Hematopoietic multipotent progenitor cell treated with erythropoietin and hydrocortisone succinate and interleukin-3 and kit ligand, for 17 days (in vitro differentiated cells): ENCODE measurements at places on chromosomes 3 and 15.

DNA sequence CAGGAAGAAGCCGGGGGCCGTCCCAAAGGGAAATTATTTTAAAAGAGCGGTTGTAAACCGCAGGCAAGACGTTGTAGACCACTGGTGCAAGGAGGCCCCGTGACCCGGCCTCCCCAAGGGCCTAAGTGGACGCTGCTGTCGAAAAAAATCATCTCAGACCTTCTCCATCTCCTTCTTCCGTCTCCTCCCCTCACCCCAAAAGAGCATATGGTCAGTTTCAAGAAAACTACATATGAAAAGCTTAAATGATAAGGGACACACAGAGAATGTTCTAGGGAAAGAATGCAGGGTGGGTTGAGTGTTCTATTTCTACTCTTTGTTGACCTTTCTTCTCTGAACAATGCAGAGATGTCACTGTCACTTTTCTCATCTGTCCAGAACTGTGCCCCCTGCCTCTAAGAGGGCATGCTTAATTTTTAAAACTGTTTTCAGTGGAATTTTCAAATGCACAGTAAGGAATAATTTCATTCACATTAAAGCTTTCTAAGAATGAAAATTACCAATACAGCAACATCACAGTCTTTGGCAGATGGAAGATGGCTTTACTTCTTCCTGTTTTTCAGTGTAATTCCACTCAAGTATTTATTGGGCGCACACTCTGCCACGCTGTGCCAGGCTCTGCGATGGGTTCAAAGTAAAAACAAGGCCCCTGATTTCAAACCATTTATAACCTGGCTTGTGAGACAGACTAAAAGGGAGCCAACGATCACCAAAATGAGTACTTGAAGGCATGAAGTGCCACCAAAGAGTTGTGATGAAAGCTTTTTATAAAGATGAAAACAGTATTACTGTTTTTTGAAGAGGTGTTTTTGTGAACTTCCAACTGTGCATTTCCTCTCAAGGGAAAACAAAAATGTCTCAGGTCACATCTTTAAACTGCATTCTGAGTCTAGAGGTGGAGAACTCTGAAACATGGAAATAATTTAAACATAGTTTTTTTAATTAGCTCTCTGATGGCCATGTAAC lies 891 bp upstream of the TOP2B start:
- peak; percentile 61 for DNase-seq

GRCh38 chr3:169624533-169624972 lies 39.0 kb downstream of the MECOM start:
- no peak for DNase-seq

- DNase-seq: no peak
Measured at GRCh38 chr3:162610261-162610660, 1113.7 kb downstream of the OTOL1 start.

DNA sequence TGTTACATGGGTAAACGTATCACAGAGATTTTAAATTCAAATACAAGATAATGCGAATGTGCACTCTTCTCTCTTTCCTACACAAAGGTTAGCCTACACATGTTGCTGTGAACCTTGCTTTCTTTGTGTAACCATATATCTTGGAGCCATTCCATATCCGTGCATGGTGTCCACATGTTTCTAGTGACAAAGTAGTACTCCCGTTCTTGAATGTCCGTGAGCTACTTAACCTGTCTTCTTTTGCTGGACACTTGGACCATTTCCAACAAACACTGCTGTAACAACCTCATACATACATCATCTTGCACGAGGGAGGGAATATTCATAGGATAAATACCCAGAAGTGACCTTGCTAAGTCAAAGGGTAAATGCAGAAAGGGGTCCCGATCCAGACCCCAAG lies 75.0 kb downstream of the STRIT1 start:
- DNase-seq: no peak

DNA sequence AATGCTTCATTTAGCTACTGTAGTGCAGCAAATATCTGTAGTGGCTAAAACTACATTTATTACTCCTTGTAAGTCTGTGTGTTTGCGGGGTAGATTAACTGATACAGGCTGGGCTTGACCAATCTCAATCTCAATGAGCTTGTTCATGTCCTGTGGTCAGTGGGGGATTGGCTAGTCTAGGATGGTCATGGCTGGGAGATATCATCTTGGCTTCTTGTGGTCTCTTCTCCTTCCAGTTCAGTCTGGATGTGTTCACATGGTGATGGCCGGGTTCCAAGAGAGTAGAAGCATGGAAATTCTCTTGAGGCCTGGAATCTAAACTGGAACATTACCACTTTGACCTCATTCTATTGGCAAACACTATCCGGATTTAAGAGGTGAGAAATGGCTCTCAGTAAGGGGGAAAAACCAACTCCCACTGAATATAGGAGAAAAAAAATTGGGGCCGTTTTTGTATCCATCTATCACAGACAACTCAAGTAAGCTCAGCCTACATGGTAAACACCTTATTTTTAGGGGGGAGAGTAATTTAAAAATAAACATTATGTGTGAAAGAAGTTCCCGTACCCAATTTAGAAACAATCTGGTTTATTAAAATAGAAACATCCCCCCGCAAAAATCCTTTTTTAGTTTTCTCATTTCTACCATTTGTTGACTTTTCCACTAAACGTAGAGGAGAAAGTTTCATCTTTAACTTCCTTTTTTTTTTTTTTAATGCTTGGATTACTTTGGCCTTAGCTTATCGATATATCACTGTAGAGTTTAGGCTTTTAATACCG lies 284.9 kb upstream of the TBC1D5 start:
- DNase-seq: no peak

DNA sequence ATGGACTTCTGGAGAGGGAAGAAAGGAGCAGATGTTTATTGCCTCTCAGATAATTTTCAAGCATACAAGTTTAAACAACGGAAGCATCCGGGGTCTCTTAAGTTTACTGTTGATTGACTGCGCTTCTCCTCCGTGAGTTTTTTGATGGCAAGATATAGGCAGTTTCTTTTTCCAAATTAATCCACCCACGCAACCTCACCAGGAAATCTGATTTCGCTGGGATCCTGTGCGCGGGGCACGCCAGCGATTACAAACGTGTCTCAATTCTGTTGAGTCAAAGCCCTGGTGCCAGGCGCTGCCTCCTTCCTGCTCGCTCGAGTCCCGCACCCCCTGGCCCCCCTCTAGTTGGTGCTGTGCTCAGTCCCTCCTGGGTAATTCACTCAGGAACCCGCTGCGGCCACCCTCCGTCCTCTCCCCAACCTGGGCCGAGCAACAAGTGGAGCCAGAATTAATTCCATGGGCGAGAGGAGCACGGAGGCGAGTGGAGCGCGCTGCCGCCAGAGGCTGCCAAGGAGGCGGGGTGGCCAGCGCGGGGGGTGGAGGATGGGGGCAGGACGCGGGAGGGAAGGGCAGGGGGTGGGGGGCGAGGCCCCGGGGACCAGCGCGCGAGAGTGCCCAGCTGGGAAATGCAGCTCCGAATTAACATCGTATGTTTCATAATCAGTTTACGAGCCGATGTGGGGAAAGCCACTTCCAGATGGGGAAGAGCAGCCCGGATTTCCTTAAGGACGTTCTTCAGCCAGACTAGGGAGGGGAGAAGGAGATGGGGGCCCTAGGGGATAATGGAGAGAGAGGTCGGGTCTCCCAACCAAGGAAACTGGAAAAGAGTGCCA lies 6.0 kb downstream of the WNT5A start:
- DNase-seq: no peak

DNA sequence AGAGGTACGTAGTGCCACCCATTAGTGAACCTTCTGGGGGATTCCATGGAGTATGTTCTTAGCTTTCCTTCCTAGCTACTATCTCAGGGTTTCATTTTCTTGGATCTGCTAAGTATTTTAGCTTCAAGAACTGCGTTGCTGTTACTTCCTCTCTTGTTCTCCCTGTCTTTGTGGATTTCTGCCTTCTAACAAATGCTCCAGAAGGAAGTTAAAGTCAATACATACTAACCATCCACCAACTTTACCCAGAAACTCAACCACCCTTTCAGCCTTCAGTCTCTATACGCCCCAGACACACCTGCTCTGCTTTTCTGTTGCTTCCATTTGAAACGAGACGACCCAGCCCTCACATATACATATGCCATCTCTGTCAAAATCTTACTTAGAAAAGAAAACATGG lies 2.4 kb upstream of the KLF13 start:
- no peak for DNase-seq

- no peak for DNase-seq
Measured at GRCh38 chr3:101375586-101375985, 55.2 kb upstream of the IMPG2 start.

DNA sequence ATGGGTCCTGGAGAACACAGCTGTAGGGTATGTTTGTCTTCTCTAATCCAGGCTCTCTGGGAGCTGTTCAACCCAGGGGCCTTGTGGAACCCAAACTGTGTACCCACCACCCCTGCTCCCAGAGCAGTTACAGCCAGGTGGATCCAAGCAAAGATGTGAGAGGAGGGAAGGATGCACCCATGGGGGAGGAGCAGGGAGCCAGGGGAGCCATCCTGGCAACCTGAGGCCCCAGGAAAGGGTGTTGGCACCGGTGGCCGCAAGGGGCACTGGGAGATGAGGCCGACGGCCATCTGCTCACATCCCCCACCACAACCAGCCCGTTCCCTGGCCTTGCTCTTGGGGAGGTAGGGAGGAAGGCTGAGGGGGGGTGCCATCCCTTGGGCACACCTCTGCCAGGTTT lies 43.2 kb downstream of the CMTM6 start:
- DNase-seq: no peak

DNA sequence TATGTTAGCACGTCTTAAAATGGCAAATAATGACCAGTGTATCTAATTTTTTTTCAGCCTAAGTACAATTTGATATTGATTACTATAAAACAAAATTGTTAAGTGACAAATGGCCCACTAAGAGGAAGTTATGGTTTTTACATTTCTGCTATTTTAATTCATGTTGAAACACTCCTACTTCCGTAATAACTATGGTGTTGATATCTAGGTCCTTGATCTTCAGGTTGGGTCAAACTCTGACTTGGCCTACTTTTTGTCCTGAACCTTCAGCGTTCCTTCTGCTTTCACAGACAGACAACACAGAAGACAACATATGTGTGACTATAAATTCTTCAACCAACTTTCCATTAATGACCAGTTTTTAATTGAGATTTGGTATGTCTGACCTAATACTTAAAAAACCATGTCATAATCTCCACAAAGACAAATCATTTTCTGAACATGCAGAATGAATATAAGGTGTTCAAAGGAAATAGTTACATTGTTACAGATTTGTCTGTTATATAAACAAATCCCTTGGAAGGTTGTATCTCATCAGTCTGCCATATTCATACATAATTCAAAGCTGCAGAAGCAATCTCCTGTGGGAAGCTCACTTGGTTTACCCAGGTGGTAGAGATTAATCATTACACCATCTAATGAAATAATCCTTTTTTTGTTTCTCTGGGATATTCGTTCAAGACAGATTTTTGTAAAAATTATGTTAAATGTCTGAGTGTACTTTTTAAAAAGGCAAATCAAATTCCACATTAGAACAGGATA lies 92.1 kb upstream of the TSPAN3 start:
- DNase-seq: no peak

DNA sequence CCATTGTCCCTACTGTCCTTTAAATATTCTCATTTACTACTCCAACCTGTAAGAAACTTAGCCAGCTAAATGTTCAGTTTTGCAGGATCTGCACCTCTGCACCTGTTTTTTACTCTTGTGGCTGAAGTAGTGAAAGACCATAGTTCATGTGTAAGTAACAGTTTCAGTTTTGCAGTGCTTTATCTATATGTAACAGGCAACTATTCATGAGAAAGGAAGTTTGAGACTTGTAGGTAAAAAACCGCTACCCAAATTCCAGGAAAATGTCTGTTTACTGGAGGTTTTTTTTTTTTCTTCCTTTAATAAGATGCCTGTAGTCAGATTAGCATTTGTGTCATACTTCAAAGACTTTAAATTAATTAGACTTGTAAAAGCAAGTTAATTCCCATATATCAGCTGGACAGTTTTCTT lies 25.4 kb upstream of the MBNL1 start:
- peak; percentile 71 for DNase-seq

- DNase-seq: no peak
Measured at GRCh38 chr15:68379058-68379758, 52.8 kb downstream of the ITGA11 start.

- no peak for DNase-seq
Measured at GRCh38 chr15:101361418-101361817, 66.4 kb upstream of the SNRPA1 start.

- DNase-seq: no peak
Measured at GRCh38 chr3:129688271-129688895, 81.9 kb upstream of the PLXND1 start.

- DNase-seq: no peak
Measured at GRCh38 chr3:73768524-73769308, 144.0 kb upstream of the PDZRN3 start.

DNA sequence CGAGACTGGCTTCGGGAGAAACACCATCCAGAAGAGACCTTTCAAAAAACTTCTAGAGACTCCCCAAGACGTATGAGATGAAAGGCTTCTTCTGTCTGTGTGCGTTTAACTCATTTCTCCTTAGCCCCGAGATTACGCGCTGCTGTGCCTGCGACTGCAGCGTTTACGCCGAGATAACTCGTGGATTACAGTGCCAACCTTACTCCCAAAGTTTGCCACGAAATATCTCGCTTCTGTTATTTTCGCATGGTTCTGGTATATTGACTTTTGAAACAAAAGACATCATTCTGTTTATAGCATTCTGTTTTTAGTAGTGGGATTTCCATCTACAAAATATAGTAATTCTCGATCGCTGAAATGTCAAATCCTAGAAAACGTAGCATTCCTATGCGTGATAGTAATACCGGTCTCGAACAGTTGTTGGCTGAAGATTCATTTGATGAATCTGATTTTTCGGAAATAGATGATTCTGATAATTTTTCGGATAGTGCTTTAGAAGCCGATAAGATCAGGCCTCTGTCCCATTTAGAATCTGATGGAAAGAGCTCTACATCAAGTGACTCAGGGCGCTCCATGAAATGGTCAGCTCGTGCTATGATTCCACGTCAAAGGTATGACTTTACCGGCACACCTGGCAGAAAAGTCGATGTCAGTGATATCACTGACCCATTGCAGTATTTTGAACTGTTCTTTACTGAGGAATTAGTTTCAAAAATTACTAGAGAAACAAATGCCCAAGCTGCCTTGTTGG lies 467 bp downstream of the PGBD4 start:
- DNase-seq: no peak

- DNase-seq: no peak
Measured at GRCh38 chr3:105579439-105579838, 212.7 kb downstream of the ALCAM start.

DNA sequence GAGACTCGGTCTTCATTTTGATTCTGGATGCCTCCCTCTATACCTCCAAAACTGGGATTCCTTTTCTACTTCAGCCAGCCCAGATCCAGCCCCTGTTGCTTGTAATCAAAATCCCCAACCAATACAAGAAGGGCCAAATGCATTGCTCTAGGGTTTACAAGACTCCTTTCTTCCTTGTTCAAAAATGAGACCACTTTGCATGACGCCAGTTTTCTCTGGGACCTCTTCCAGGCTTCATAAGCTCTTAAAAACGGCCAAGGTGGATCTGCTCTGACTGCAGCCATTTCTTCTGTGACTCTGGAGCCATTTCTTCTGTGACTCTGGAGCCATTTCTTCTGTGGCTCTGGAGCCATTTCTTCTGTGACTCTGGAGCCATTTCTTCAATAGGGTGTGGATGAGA lies 71.9 kb downstream of the ADAMTS17 start:
- no peak for DNase-seq

GRCh38 chr3:133855772-133856171 lies 39.9 kb downstream of the RAB6B start:
- DNase-seq: no peak

- no peak for DNase-seq
Measured at GRCh38 chr15:45539680-45540079, 17.1 kb upstream of the SLC30A4 start.

GRCh38 chr15:69828181-69828828 lies 269.4 kb downstream of the TLE3 start:
- DNase-seq: no peak

GRCh38 chr15:65082303-65082953 lies 5.9 kb downstream of the KBTBD13 start:
- DNase-seq: no peak
